ENCODE measurements at places on chromosomes 2 and 18. TPM values are rescaled to one million over a fixed set of nuclear protein-coding genes. Genes with fewer than 3 reads are reported as not detected.

Gene AOX1
- 3.7 TPM for total RNA-seq

Gene KRTCAP3
- total RNA-seq: 44.1 TPM

Gene PID1
- 2.4 TPM for total RNA-seq

Gene MYCN
- total RNA-seq: not detected

Gene RPL31
- 1,051 TPM for total RNA-seq

Gene CRIM1
- 71.9 TPM for total RNA-seq

Gene SERPINB12
- total RNA-seq: 0.28 TPM

Gene BMPR2
- total RNA-seq: 21.7 TPM

Gene FBLN7
- not detected for total RNA-seq

Gene SPHKAP
- not detected for total RNA-seq

Gene ARHGAP28
- 1.4 TPM for total RNA-seq

Gene PRKAG3
- not detected for total RNA-seq

Gene C2orf72
- total RNA-seq: not detected

Gene CPO
- total RNA-seq: not detected

Gene LRP2
- not detected for total RNA-seq

Gene FAM124B
- total RNA-seq: not detected

Gene TMEM87B
- total RNA-seq: 15.3 TPM

Gene C2orf66
- 0.56 TPM for total RNA-seq

Gene KLHL29
- 3.1 TPM for total RNA-seq

Gene MOCOS
- 1.2 TPM for total RNA-seq

Gene SERPINB10
- total RNA-seq: 0.28 TPM

Gene PAX8
- 0.60 TPM for total RNA-seq

Gene SELENOI
- total RNA-seq: 35.5 TPM

Data from airway epithelial cell (primary cell).